ENCODE measurements at places on chromosomes 4 and X.

DNA sequence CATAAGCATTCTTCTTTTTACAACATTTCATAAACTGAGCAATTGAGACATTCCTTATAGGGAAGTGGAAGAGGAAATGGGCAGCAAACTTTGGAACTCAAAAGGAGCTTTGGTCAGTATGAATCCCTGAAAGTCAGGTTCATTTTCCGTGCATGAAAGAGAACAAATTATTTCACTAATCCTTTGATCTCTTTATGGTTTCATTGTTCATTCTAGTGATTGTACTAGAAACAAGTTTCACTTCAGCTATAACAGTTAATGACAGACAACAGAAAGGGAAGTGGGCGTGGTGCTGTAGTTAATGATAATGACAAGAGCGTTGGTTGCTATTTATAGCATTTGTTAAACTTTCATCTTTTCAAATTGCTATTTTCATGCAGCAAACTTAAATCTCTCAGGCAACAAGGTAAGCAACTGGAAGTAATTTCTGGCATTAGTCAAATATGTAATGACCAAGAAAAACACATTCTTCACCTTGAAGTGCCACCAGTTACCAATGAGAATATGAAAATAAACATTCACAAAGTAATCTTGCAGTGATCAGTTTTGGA, 98.4 kb downstream of the AREG start:
- no peak for DNase-seq

DNA sequence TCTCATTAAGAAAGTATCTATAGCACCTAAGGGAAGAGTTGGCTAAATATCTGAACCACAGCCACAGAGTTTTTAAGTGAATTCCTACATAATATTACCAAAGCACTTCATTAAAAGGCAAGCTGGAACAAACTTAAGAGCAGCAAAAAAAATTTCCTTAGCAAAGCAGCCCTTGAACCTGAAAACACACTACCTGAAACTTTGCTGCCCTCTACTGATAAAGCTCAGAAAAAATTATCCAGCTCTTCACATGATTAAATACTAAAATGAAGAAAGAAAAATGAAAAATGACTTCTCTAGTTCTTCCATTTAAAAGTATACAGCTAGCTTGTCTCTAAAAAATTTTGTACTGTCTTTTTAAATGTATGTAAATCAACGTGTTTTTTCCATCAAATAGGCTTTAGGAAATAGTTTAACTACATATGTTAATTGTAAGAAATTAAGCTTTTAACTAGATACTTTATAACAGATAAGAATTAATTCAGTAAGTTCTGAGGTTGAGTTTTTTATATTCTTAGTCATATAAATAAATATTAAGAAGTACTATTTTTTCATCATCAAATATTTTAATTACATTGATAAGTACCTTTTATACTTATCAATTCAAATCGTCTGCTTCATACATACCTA, 156.1 kb downstream of the STPG2 start:
- DNase-seq: peak; percentile 27

DNA sequence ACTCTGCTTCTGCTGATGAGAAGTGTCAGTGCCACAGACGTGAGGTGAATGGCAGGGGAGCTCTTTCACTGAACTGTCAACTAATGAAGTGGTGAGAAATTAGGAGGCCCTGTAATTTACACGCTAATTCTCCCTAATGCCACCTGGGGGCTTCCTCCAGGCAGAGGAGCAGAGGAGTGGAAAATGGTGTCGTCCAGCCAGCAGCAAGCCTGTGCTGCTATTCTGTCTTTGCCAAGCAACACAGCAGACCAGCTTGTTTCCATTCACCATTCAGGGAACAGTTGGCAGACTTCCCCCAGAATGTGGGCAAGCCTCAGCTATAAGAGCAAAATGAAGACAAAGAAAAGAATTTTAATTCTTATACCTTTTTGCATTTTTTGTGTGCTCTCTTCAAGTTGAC, 245.2 kb upstream of the TET2 start:
- DNase-seq: peak; percentile 4

DNA sequence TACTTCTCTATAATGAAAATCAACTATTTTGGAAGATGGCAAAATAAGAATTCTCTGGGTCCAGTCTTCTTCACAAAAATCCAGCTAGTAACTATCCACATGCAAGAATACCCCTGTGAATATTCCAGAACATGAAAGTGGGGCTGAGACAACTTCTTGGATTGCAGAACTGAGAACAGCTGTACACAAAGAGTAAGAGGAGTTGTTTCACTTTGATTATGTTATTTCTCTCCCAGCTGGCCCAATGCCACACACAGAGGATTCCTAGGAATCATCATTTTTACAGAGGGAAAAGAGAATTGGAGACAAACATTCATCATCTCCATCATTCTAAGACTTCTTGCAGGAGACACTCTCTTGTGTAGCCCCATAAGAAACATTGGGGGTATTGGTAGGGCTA, 782.2 kb upstream of the LCORL start:
- DNase-seq: no peak
